ENCODE measurements at places on chromosomes 3 and 15.

GRCh38 chr3:129824926-129825541, 68.5 kb downstream of the TMCC1 start:
- no peak for DNase-seq

GRCh38 chr3:67529915-67530314, 124.5 kb downstream of the SUCLG2 start:
- DNase-seq: no peak

GRCh38 chr3:74390121-74390877, 224.2 kb downstream of the CNTN3 start:
- DNase-seq: no peak

DNA sequence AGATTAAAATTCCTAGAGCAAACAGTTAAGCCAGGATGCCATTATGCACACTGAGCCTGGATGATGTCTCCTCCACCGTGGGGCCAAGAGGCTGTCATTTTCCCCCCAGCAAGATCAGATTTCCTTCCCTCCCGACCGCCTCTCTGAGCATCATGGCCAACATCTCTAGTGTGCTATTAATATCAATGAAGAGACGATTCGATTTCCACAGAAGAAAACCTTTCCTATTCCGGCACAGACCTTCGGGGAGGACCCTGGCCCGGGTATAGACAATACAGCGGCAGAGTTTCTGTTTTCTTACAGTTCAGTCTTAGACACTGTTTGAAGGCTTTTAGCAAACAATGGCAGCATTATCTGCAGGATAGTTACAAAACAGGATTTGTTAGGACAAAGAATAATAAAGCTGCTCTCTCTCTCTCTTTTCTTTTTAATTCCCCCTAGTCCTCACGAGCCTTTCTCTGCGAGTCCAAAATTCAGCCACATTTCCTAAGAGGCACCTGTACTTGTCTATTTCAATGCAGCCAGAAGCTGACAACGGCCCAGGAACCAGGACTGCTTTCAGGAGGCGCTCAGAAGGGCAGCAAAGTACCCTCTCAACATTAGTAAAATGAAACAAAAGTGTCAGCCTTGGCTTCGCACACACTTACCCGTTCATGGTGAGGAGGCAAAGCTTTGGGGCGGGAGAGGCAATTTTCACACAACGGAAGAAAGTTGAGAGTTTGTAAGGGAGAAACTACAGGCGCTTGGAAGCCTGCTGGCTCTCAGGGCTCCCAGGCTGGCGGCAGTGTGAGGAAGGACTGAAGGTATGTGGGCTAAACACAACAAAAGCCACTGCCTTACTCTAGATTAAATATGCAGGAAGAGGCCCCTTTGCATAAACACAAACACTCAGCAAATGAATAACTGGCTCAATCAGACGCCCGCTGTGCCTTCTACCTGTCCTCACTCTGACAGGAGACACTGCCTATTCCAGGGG, 278.0 kb downstream of the FOXP1 start:
- DNase-seq: peak; percentile 34

DNA sequence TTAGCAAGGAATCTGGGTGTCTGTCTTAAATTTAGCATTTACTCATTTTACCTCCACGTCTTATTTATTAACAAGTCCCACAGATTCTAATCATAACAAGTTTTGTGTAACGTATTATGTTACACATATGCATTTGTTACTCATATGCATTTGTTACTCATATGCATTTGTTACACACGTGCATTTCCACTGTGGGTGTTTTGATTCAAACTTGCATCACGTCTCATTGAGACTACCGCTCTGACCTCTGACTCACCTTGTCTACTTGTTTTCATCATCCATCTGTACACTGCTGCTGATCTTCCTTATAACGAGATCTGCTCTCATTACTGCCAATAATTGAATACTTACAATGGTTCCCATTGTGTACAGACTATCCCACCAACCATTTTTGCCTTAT, 1141.4 kb downstream of the TBL1XR1 start:
- no peak for DNase-seq

DNA sequence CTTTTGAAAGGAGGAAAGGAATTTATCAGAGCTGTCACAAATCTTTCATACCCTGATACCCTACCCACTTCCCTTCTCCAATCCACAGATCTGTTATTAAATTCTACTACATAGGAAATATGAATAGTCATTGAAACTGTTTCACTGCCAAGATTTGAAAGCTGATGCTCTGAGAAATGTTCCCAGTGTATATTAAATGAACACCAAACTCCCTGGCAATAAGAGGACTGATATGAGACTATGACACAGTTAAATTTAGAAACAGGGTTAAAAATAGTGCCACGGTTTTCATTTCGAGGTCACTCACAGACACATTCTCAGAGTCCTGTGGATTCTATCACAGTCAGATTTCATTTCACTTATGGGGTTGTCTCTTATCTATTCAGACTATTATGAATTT, 27.2 kb upstream of the GBE1 start:
- no peak for DNase-seq

GRCh38 chr3:53748512-53749271, 97.5 kb downstream of the CHDH start:
- DNase-seq: no peak

DNA sequence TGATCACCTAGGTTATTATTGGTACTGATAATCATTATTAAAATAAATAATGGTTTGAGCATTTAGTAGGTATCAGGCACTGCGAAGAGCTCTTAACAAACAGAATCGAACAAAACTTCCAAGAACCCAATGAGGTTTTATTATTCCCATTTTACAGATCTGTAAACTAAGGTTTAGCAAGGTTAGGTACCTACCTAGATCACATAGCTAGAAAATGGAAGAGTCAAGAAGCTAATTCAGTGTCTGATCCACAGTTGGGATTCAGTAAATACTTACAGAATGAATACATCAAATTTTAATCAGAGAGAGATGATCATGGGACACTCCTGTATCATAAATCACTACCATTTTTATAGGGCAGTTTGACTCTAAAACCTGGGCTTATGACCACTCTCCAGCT, 15.5 kb downstream of the GJD2 start:
- DNase-seq: no peak

GRCh38 chr3:187291512-187292132, at the start of gene MASP1:
MASP1 (minus strand) TSS chr3:187291737; CDS start chr3:187291632, 105 bp downstream.
- DNase-seq: peak; percentile 6

DNA sequence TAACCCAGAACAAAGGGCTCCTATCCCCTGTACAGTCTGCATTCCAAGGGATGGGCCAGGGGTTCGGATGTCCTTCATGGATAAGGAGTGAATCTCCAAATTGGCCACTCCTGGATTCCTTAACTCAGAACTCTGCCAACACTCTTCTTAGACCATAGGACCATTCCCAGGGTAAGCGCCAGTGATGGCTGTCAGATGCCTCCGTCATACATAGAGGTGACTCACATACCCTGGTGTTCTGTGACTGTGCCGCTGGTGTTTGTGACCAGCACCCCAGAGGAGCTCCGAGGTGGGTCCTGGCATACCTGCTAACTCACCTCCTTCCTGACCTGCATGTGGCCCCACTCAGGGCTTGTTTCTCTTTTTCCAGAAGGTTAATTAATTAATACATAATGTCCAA, 134.7 kb downstream of the KLF13 start:
- DNase-seq: no peak

GRCh38 chr3:113213896-113214587, 2.7 kb downstream of the BOC start:
- DNase-seq: no peak

DNA sequence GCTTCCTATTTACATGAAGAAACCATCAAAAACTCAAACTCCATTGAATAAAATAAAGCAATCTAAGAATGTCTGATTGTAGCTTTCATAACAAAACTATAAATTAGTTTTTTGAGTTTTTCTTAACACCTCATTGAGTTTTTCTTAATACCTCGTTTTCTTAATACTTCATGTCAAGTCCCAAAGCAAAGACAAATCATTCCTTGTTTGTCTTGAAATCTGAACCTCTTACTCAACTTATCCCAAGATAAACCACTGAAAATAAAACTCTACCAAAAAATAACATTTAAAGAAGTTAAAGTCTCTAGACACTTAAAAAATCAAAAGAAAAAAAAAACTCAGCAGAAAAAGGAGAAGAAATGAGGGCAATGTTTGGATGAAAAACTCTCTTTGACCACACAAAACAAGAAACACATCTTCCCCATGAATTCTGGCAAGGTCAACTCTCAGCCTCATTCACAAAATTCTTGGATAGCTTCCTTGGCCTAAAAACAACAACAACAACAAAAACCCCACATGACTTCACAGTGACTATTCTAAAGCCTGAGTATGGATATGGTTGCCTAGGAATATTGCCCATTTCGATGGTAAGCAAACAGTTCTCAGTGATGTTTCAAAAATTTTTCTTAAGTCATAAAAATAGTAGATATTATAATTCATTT, 38.2 kb downstream of the TMCC1 start:
- DNase-seq: no peak

DNA sequence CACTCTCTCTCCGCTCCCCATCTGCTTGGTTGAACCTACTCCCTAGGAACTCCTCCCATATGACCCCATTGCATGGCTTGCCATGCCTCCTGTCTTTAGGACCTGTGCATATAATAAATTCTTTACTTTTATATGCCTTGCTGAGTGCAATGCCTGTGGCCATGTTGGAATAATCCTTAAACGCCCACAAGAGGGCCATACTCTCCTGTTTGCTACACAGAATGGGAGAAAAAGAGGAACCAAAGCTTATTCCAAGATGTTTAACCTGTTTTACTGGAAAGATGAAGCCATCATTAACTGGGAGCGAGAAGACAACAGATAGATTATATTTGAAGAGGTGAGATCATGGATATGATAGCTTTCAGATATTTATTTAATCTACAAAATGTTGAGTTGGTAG, 1097.8 kb downstream of the NAALADL2 start:
- DNase-seq: no peak

DNA sequence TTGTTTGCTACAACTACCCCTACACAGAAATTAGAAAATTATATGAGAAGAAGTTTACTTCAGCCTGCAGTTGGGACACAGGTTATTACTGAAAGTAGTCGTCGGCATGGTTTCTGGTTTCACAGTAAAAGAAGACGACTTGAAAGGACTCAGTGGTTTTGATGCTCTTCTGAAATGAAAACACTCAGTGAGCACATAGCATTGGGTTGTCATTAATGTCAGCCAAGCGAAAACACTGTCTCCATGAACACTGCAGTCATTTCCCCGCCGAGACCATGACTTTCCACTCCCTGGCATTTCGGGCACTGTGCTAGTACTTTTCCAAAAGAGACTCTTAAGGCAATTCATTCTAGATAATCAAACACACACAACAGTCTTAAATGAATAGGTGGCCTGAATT, 69.2 kb upstream of the ICE2 start:
- DNase-seq: no peak

GRCh38 chr3:56887402-56888025, 85.8 kb upstream of the ARHGEF3 start:
- DNase-seq: no peak

DNA sequence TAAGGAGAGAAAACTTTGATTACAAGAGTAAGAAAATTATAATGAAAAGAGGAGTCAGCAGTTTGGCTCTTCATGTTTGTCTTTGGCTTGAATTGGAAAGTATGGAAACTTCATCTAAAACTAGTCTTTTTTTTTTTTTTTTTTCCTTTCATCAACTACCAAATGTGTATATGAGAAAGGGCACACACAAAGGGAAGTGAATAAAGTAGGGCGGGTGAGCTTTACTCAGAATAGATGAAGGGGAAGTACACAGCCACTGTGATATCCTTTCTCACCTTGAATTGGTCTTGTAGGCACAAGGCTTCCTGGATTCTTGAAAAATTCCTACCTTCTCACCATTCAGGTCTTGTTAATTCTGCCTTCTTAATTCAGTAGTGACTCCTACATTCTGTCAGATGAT, 652.3 kb upstream of the KCNMB2 start:
- DNase-seq: no peak

DNA sequence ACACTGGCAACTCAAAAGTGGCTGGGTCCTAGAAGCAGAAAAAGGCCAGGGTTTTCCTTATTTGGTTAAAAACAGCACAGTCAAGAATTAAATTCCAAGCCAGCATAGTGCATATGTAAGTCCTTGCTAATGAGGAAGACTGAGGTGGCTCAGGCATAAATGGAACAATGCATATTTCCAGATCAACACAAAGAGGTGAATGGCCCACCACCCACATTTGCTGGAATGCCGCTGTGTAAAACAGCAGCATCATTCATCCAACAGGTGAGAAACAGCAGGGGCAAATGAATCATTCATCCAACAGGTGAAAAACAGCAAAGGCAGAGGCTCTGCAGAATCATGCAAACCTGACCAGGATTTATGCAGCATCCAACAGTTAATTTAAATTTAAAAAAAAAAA, 32.9 kb downstream of the GPR176 start:
- DNase-seq: no peak

DNA sequence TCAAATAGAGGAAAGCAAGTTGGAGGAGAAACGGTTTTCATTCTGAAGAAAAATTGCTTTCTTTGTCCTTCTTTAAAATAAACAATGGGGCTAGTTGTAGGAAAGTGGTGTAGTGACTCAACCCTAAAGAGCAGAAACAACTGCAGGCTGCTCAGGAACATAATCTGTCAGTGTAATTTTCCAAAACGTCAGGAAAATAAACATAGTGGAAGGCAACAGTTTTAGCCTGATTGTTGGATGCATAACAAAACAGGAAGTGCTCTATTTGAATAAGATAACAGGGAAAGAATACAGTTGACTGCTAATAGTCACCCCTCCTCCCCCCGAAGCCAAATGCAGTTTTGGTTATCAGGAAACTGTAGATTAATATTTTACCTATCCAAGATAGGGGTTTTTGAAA, 167.6 kb downstream of the ECT2 start:
- DNase-seq: no peak

- no peak for DNase-seq
Observed at GRCh38 chr3:33773637-33774036, 24.8 kb upstream of the PDCD6IP start.

DNA sequence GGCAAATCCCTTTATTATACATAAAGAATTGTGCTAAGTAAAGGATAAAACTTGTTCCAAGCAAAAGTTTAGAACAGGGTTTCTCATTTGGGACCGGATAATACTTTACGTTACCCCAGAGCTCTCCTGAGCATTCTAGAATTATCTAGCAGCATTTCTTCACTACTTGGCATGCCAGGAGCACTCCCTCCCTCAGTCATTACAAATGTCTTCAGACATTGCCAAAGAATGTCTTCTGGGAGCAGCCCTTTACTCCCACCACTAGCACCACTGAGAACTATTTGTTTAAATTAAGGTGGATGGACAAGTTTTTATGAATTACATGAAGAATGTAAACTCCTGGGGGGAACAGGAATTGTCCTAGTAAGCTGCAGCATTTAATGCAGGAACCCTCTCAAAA, 516.4 kb downstream of the GBE1 start:
- DNase-seq: no peak

DNA sequence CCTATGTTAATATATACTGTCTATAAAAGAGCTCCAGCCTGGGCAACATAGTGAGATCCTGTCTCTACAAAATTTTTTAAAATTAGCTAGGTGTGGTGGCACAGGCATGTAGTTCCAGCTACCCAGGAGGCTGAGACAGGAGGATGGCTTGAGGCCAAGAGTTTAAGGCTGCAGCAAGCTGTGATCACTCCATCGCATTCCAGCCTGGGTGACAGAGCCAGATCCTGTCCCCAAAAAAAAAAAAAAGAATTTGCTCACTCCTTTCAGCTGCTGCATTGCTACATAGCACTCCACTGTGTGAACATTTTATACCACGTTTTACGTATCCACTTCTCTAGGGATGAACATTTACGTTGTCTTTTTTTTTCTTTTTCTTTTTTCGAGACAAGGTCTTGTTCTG, 6.0 kb upstream of the TSEN2 start:
- DNase-seq: no peak

Measured in left colon (tissue), 2 donors.